ENCODE measurements at places on chromosomes 7 and 10.

GRCh38 chr10:87054373-87055295, 34.5 kb downstream of the FAM25A start:
- DNase-seq = no peak

- DNase-seq = no peak
Measured at GRCh38 chr7:47480576-47481538, 101.1 kb downstream of the TNS3 start.

DNA sequence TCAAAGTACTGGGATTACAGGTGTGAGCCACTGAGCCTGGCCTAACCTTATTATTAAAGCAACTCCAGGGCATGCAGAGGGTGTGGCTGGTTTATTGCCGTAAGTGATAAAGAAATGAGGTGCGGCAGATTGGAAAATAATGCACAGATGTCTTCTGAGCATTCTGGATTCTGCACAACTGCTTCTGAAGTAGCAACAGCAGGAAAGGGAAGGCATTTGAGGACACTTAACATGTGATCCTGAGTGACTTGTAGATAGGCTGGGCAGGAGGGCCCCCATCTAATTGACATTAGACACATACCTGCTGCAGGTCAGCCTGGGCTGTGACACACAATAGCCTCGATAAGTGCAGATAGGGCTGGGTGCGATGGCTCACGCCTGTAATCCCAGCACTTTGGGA, 5.6 kb downstream of the RHBDD2 start:
- DNase-seq = no peak

- DNase-seq = no peak
Measured at GRCh38 chr7:138916731-138917130, 64.5 kb downstream of the KIAA1549 start.

- no peak for DNase-seq
Measured at GRCh38 chr7:47102331-47102841, 479.5 kb downstream of the TNS3 start.

DNA sequence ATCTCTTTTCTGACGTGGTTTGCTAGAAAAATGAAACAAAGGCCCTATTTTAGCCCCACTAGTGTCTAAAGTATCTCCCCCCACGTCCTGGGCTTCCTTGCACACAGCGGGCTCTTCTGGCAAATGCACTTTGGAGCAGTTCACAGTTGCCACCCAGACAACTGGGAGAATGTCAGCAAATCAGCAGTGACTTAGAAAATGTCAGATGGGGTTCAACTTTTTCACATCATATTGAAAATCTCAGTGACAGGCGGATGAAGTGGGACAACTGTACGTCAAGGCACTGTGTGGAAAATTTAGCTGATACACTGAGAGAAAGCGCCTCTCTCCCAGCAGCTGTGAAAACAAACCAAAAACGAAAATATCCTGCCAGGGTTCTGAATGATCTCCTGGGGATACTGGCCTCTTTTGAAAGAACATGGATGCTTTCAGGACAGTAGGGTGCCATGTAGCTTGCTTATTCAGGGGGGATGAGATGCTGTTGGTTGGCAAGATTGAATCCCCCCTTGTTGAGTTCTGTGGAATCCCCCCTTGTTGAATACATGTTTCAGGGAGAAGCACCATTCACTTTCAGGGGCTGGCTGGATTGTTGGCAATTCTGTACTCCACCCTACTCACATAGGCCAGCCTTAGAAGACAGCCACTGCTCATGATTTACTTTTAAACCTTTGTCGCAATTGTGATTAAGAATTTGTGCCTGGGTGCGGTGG, 372.8 kb upstream of the CELF2 start:
- DNase-seq = no peak

GRCh38 chr7:77409005-77409738, 7.0 kb downstream of the GSAP start:
- DNase-seq = no peak

GRCh38 chr7:7704867-7705266, 13.5 kb downstream of the RPA3 start:
- no peak for DNase-seq

DNA sequence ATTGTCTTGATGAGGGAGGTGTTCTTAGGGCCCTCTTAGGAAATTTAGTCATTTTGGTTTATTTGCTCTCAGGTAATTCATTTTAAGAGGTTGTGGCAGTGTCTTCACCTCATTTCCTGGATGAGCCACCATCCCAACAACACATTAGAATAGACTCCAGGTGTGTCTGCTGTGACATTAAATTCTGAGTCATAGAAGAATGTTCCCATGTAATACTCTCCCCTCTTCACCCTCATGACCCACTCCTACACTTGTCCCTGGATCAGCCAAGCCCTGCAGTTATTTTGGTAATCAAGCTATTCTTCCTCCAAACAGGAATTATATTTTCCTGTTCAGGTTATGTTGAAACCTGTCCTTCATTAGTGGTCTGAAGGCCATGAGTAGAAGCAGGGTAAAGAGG, 944.1 kb downstream of the SORCS3 start:
- DNase-seq = no peak

DNA sequence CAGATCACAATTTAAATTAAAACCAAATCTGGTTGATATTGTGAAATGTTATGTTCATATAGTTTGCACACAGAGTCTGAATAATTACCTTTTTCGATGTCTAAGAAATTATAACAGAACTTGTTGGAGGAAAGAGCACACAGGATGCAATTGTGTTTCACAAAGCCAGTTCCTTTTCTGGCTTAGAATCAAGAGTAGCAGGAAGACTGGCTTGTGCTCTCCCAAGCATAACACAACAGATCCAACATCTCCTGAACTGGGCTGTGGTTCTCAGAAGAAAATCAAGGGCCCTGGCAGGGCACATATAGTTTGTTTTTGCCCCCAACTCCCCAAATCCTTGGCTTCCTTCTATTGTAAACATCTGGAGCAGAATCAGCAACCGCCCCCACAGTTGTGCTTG, 62.7 kb downstream of the LRRC4 start:
- DNase-seq = no peak

GRCh38 chr10:3805791-3806461, 20.9 kb upstream of the KLF6 start:
- peak; percentile 47 for DNase-seq

DNA sequence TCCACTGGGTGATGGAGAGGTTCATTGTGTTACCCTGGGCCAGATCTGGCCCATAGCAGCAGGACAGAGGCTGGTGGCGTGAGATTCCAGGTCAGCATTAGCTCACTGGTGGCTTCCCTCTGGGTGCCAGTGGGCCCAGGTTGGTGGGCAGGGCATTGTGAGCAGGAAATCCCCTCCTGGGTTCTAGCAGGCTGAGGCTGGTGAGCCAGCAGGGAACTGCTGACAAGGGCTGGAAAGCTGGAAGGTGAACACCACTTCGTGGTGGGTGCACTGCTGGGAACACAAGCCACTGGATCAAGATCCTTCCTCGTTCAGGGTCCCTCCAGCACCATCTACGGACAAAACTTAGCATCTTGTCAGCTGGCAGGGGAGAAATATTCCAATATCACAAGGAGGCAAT, 259.2 kb upstream of the FZD1 start:
- no peak for DNase-seq

- no peak for DNase-seq
Measured at GRCh38 chr10:84811113-84811512, 482.7 kb downstream of the CCSER2 start.
